ENCODE measurements at places on chromosomes 5 and 9. TPM values are rescaled to one million over a fixed set of nuclear protein-coding genes. Genes with fewer than 3 reads are reported as not detected.

DNA sequence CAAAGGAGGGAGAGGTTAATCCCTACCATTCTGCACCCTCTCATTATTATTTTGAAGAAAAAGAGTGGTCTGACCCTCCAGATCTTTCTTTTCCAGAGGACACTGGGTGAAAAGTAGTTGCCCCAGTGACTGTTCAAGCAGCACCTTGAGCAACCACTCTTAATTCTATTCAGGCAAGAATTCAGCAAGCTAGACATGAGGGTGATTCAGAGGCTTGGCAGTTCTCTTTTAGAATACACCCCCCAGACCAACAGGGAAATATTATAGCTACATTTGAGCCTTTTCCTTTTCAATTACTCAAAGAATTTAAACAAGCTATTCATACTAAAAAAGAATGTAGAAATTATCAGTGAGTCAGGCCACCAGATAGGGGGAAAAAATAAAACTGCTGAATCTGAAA lies 178.3 kb downstream of the MRPS30 start:
- H3K27ac ChIP-seq = no peak overlapping the region
- H3K27me3 ChIP-seq = no peaks in the 10 kb centered on the region
- DNase-seq = no peak

- H3K27me3 ChIP-seq = no peaks in the 10 kb centered on the region
- H3K4me3 ChIP-seq = no peak overlapping the region
- no peaks in the 10 kb centered on the region for H3K36me3 ChIP-seq
- no peak overlapping the region for H3K27ac ChIP-seq
- no peaks in the 10 kb centered on the region for H3K4me1 ChIP-seq
- no peak for DNase-seq
Observed at GRCh38 chr5:75640826-75641225, 29.6 kb downstream of the ANKDD1B start.

- no peaks in the 10 kb centered on the region for H3K27me3 ChIP-seq
- H3K4me1 ChIP-seq = peaks cover 11% of the 10 kb centered on the region
- DNase-seq = no peak
- no peak overlapping the region for H3K4me3 ChIP-seq
Observed at GRCh38 chr9:27423915-27424710, 100.0 kb upstream of the IFNK start.

The BASP1 gene
- 26.3 TPM for polyA plus RNA-seq

DNA sequence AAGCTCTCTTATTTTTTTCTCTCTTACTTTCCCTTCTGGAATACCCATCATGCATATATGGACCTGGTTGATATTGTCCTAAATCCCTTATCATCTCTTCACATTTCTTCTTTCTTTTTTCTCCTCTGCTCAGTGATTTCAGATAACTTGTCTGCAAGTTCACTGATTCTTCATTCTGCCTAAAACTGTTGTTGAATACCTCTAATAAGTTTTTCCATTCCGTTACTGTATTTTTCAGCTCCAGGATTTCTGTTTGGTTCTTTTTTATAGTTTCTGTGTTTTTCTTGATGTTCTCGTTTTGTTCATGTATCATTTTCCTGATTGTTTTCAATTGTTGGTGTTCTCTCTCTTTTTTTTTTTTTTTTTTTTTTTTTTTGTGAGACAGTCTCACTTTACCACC lies 203.7 kb downstream of the COMMD10 start:
- H3K4me3 ChIP-seq = no peak overlapping the region
- H3K27ac ChIP-seq = no peak overlapping the region
- peaks cover 9% of the 10 kb centered on the region for H3K36me3 ChIP-seq
- no peaks in the 10 kb centered on the region for H3K27me3 ChIP-seq
- no peak for DNase-seq
- no peaks in the 10 kb centered on the region for H3K4me1 ChIP-seq

- H3K4me3 ChIP-seq = no peak overlapping the region
- DNase-seq = no peak
- no peaks in the 10 kb centered on the region for H3K27me3 ChIP-seq
- H3K27ac ChIP-seq = no peak overlapping the region
- peaks cover 6% of the 10 kb centered on the region for H3K36me3 ChIP-seq
Observed at GRCh38 chr9:131405858-131406537, 12.1 kb downstream of the PRRC2B start.

DNA sequence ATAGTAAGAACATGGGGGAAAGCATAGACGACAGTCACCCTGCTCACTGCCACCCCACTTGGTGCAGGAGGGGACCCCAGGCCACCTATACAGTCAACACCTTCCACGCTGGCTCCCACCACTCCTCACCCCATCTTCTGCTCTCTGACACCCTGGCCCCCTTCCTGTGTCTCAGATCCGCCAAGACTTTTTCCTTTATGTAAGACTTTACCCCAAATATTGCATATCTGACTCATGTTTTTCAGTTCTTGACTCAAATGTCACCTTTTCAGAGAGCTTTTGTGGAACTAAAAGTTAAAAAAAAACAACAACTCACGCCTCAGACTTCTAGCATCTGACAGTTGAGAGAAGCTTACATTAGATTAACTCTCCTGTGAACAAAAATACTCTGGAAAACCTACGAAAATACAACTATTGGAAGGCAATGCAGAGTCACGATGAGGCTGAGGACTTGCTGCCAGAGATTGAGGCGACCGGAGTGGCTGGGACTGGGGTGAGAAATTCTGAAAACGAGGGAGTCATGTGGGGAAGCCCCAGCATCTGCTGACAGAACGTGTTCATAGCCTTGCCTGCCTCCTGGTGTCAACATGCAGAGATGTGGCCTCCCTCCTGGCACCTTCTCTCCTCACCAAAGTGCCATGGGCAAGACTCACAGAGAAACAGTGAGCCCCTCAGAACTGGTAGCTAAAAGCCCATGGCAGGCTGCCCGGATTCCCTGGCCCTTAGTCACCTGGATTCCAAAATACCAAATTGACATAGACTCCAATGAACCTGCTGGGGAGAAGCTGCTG lies 22.4 kb upstream of the FCN2 start:
- H3K4me3 ChIP-seq = no peak overlapping the region
- no peaks in the 10 kb centered on the region for H3K36me3 ChIP-seq
- no peaks in the 10 kb centered on the region for H3K4me1 ChIP-seq
- H3K27me3 ChIP-seq = no peaks in the 10 kb centered on the region
- DNase-seq = no peak

The IL31RA gene
- 0.03 TPM for polyA plus RNA-seq

- no peak for DNase-seq
- H3K27me3 ChIP-seq = no peaks in the 10 kb centered on the region
- no peak overlapping the region for H3K27ac ChIP-seq
- H3K36me3 ChIP-seq = no peaks in the 10 kb centered on the region
- no peaks in the 10 kb centered on the region for H3K4me1 ChIP-seq
- no peak overlapping the region for H3K4me3 ChIP-seq
Observed at GRCh38 chr9:2317591-2317990, 302.4 kb downstream of the SMARCA2 start.

The WDR38 gene
- polyA plus RNA-seq = not detected

DNA sequence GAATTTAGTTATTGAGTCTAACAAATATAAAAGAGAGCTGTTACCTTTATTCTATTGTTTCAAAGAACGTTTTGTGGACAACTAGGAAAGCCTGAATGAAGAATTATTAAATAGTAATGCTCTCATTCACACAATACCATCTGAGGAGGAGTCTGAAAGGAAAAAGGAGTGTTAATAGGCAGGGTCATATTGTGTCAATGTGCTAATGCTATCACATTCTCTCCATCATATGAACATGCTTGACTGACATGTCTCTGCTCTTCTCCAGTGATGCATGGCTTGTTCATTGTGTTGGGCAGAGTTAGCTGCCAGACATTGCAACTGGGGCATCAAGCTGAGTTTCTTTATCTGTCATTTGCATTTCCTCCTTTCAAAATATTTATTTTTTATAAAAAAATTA lies 1578.0 kb downstream of the MAT2B start:
- DNase-seq = no peak
- no peaks in the 10 kb centered on the region for H3K27me3 ChIP-seq

GRCh38 chr9:123757960-123758359 lies 172.0 kb downstream of the DENND1A start:
- no peak overlapping the region for H3K4me3 ChIP-seq
- H3K4me1 ChIP-seq = peaks cover 2% of the 10 kb centered on the region
- no peak for DNase-seq
- no peaks in the 10 kb centered on the region for H3K27me3 ChIP-seq

GRCh38 chr5:67998709-67999261 lies 216.8 kb upstream of the PIK3R1 start:
- no peak overlapping the region for H3K4me3 ChIP-seq
- no peaks in the 10 kb centered on the region for H3K27me3 ChIP-seq
- no peak for DNase-seq
- no peak overlapping the region for H3K27ac ChIP-seq

The DEPDC1B gene
- 15.3 TPM for polyA plus RNA-seq

DNA sequence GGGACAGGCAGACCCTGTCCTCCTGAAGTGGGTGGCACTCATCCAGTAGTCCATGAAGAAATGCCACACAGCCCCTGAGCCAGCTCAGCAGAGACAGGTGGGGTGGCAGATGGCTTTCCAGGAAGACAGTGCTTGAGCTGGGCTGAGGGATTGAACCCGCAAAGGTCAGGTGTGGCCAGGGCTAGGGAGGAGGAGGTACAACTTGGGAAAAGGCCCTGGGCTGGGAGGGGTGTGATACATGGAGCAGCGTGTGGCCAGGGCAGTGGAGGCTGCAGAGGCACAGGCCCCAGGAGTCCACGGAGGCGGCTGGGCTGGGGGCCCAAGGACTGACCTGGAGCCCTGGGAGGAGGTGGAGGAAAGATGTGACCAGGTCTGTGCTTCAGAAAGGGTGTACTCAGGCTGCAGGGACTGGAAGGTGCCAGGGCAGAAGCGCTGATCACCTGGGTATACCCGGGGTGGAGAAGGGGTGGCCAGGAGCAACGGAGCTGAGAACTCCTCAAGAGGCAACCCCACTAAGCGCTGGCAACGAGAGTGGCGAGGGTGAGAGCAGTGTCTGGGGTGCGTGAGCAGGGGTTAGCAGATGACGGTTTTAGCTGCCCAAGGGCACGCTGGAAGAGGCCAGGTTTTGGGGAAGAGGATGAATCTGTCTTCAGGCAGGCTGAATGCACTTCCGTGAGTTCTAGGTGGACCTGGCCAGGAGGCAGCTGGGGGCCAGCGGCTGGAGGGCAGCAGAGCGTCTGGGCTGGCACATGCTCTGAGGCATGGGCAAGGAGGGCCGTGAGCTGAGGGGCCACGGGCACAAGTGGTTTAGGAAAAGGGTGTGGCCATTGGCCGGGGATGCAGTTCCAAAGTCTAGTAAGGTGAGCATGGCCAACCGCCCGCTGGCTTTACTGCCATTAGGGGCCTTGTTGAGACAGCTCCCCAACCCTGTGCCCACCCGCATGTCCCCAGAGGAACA lies 3.9 kb upstream of the RABL6 start:
- no peak overlapping the region for H3K27ac ChIP-seq
- DNase-seq = no peak
- peaks cover 31% of the 10 kb centered on the region for H3K4me1 ChIP-seq
- no peak overlapping the region for H3K4me3 ChIP-seq
- H3K36me3 ChIP-seq = peaks cover 15% of the 10 kb centered on the region
